ENCODE measurements at places on chromosomes 16 and 17.
A peak's percentile ranks its signal among the peaks of the same experiment; 100 is the strongest.

DNA sequence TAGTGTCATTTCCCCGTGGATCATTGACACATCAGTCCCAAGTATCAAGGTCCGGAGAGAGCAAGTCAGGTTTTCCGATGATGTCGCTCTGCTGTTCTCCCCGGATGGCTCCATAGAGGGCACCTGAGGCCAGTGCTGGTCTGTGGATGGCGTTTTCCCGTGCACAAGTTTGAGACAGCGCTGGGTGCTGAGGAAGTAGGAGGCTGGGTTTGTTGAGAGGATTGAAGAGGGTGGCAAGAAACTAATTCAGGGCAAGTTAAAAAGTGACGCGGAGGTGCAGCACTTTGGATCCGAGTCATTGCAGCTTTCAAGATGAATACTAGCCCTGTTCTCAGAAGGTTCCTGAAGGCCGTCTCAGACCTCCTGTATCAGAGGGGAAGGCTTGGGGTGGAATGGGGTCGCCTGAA lies 7.7 kb downstream of the NUBP1 start:
- no peak for DNase-seq

DNA sequence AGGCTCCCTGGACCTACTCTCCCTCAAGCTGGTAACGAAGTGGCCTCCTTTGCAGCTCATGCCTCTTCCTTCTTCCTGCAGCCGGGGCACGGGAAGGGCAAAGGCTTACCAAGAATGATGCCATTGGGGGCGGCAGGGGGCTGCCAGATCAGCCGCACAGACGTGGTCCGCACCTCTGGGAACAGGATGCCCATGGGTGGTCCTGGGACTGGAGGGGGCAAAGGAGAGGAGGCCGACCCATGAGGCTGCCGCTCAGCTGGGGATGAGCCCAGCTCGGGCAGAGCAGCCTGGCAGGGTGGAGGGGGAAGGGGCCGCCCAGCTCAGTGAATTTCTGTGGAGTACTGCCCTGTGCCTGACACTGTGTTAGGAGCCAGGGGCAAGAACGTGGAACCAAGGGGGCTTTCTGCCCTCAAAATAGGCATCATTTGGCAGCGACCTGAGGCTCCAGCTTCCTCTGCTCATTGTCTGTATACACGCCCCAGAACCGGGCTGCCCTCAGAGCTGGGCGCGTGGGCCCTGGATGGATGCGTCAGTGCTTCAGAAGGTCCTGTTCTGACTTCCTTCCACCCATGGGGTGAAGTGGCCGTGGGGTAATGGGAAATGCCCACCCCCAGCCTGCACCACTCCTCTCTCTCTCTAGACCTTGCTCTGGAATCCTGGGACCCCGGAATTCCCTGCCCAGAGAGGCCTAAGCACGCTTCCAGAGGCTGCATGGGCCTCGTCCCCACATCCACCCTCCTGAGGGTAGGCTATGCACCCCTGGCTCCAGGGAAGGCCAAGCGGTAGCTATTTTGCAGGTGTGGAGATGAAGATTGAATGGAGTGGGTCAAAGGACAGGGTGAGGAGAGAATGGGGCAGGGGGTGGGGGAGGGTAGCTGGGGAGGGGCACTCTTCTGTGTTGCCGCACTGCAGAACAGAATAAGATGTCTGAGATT lies 79.8 kb upstream of the CDC42EP4 start:
- DNase-seq = no peak

- DNase-seq = no peak
Measured at GRCh38 chr16:4401094-4401501, 15.3 kb downstream of the CORO7 start.

DNA sequence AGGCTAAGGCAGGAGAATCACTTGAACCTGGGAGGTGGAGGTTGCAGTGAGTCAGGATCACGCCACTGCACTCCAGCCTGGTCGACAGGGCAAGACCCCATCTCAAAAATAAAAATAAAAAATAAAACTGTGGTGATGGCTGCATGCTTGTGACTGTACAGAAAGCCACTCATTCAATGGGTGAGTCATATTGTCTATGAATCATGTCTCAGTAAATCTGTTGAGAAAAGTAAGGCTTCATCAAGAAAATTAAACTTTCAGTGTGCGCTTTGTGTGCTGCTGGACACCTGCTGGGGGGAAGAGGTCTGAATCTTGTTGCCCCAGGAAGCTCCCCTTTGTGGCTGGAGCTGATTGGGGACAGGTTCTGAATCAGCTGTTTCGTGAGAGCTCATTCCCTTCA lies 11.3 kb downstream of the NUBP1 start:
- DNase-seq = no peak

DNA sequence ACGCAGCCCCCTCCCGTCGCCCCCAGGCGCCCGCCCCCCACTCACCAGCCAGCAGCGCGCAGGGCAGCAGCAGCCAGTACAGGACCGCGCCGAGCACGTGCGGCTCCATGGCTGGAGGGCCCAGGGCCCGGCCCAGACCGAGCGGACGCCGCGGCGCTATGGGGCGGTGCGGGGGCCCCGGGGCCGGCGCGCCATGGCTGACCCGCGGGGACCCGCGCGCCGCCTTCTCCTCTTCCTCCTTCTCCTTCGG lies 239 bp downstream of the PIEZO1 start:
- no peak for DNase-seq

DNA sequence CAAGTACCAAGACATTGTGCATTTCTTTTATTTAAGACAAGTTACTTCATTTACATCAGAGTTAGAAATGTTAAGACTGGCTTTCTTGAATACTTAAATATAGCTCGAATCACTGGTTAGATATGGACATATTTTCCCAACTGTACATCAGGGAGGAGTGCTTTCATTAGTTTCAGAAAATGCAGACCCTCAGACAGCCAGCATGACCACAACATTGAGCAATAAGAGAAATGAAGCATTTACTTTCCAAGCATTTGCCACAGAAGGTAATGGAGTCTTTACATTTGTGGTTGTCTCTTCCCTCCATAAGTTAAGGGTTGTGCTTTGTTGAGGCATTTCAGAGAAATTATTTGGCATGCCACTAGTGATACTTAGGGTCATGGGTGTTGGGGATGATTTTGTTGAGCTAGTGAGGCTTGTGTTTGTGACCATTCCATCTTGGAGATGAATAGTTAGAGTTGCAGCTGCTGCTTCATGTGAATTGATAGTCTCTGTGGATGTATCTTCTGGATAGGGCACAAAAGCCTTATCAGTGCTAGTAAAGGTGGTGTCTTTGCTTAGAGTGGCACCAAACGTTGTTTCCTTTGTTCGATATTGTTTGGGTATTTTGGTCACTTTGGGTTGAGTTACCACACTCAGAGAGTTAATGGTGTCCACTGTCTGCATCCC lies 2.1 kb downstream of the OMG start:
- peak; percentile 11 for DNase-seq

GRCh38 chr16:27225536-27226360 lies 22.4 kb downstream of the KDM8 start:
- no peak for DNase-seq

GRCh38 chr17:82353484-82353883 lies 5.6 kb upstream of the TEX19 start:
- DNase-seq = no peak

DNA sequence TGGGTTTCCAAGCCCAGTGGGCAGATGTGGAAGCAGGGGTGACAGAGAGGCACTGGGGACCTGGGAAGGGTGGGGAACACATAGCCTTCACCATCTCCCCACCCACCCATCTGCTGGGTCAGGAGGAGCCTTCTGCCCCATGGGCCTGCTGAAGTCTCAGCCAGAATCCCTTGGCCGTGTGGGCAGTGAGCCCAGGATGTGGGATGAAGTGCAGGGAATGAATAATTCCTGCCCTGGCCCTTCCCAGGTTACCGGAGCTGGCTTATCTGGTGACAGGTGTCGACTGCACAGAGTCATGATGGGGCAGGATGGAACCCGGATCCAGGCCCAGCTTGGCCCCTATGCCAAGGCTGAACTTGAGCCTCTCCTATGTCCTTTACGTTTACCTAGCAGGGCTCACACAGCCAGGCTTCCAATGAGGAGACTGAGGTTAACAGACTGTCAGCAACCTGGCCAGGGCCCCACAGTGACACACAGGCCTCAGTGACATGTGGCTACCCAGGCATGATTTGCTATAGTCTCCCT lies 17.5 kb downstream of the ATP2A3 start:
- no peak for DNase-seq

- no peak for DNase-seq
Measured at GRCh38 chr16:57424583-57424982, 20.0 kb downstream of the CCL17 start.

DNA sequence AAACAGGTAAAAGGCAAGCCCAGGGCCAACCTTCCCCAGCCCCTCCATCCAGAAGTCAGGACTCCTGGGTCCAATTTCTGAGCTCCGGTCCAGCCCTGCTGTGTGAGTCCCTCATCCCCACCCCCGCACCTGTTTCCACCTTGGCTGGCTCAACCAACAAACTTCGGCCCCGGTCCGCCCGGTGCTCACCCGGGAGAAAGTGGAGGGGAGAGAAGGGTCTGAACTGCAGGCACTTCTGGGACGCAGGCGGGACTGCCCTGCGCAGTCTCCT lies 541 bp downstream of the RHBDF2 start:
- no peak for DNase-seq

DNA sequence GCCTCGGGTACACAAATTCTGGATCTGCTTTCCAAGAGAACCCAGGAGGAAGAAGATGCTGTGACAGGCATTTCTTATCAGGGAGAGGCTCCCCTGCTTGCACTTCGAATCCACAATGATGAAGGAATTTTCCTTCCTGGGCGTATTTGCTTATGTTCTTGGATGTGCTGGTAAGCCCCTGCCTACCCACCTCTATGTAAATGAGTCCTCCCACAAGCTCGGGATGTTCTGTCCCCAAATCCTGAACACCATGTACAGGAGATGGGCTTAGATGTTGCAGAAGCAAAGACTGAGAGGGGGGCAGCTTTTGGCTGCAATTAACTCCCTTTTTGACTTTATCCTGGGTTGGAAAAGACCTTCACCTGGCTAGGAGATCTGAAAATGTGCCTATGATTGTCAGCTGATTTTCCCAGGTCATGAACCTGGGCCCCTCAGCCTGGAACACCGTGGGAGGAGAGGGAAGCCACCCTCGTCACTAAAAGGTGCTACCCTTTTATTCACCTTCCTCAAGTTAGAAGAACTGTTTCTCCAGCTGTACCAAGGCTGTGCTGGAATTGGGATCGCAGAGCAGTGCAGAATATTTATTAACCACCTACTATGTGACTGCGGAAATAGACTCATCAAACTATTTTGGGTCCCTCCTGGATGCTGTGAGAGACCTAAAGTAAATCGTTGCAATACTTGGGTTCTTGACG lies 150.1 kb downstream of the RBFOX1 start:
- no peak for DNase-seq

GRCh38 chr16:50745940-50746339 lies 4.1 kb downstream of the CYLD start:
- DNase-seq = no peak
